ENCODE measurements at places on chromosomes 11 and 22.

DNA sequence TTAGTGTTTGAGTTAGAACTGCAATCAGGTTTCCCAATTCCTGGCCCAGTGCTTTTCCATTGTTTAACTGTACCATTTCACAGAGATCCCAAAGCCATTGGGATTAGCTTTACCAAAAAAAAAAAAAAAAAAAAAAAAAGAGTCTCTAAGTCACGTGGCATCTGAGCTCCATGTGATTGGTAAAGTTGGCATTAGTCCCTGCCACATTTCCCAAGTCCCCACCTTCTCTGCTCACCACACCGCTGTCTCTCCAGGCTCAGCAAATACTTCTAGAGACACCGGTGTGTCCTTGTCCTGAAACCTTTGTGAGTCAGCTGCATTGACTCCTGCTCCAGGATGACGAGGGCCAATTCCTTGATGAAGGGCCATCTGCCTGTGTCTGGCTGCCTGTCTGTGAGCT is 305.3 kb downstream of the KIRREL3 start:
- no peak for DNase-seq

DNA sequence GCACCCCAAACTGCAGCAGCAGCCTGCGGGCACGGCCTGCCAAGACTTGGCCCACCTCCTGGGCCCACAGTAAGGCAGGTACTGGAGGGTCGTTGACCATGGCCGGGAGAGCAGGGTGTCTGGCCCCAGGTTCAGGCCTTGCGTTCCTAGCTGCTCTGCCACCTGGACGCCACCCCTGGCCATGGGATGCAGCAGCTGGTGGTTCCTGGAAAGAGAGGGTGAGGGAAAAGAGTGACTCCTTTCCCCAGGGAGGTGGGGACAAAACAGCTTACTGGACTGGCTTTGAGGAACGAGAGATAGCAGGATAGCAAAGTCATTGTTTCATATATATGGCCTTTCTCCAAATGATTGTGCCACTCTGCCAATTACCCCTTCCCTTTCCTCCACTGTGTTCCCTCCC is 1.8 kb downstream of the BSCL2 start:
- no peak for DNase-seq

- DNase-seq, result peak; percentile 40
Observed at GRCh38 chr11:127998421-127998820, 588.9 kb downstream of the ETS1 start.

DNA sequence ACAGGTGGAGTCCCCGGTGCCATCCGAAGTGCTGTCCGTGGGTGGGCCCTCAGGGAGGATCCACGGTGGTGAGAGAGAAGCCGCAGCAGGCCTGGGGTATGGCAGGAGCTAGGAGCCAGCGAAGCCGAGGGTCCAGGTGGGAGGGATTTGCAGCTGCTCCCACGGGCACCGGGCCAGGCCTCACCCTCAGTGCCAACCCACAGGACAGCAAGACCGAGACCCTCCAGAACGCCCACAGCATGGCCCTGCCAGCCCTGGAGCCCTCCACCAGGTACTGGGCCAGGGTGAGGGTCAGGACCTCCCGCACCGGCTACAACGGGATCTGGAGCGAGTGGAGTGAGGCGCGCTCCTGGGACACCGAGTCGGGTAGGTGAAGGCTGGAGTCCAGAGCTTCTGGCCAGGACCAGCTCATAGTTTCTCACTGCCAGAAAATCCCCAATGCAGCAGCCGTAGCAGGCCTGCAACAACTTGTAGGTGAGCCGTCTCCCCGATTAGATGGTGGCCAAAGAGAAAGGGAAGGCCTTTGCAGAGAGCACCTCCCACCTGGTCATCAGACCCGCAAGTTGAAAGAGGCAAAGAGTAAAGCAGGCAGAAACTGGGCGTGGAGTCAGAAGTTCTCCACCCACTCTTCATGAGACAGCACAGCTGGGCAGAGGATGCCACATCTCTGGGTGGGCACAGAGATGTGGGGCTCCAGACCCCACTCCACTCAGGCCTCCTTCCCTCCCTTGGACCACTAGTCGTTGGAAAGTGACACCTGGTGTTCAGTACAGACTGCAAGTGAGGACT is 20.4 kb downstream of the CSF2RB start:
- no peak for DNase-seq

DNA sequence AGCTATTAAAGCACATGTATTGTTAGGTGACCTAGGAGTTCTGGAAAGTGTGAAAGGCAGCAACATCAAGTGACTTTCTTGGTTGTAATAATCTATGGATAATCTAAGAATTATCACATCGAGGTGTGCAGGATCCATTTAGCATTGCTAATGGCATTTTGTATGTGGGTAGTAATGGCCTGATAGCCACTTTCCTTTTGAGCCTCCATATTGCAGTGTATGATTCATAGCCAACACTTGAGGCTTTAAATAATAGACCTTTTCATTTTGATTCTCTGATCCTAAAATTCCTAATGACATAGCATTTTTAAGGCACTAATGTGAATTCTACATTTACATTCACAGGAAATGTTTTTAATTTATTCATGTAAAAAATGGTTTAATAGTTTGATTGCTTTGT is 759.4 kb downstream of the NELL1 start:
- DNase-seq, result no peak

GRCh38 chr11:117790279-117790678 is 6.7 kb downstream of the DSCAML1 start:
- no peak for DNase-seq

- DNase-seq, result no peak
Observed at GRCh38 chr22:46604306-46604690, 15.9 kb upstream of the GRAMD4 start.

DNA sequence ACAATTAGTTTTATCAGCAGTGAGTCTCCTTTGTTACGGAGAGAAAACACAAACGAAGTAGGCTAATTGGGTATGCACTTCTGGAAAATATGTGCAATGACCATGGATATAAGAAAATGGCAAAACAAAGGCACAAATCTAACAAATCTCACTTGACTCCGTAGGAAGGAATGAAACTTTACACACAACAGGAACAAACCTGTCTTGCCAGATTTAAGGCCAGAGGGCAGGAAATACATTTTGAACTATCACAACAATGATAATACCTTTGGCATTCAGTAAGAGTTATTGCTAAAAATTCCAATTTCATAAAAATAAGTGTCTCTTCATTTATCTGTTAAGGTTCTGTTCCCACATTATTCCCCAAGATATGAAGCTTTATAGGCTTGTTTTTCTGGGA is 36.6 kb downstream of the SLC25A17 start:
- DNase-seq, result no peak
